Activated CD8-positive, alpha-beta memory T cell treated with anti-CD3 and anti-CD28 coated beads, Interleukin-2, amount 10 ng/mL, durations not matched to agents 7 days and 5 days (primary cell): ENCODE measurements at places on chromosomes 6 and 20.

- DNase-seq, result no peak
Observed at GRCh38 chr6:51477711-51478311, 609.6 kb downstream of the PKHD1 start.

DNA sequence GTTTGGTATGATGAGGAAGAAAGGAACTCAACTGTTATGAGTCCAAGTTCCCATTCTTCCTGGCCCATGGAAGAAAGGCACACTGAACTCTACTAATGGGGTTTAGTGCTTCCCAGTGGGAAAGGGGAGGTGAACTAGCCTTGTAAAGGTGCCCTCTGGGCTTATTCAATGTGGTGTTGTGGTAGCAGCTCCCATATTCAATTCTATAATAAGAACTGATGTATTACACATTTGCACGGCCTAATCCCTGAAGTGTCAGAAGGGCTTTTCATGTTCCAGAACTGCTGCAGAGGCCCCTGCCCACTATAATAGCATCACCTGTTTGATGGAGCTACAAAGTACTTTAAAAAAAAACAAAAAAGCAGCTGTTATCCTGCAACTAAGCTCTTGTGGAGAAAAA, 17.1 kb downstream of the PRKN start:
- no peak for DNase-seq

DNA sequence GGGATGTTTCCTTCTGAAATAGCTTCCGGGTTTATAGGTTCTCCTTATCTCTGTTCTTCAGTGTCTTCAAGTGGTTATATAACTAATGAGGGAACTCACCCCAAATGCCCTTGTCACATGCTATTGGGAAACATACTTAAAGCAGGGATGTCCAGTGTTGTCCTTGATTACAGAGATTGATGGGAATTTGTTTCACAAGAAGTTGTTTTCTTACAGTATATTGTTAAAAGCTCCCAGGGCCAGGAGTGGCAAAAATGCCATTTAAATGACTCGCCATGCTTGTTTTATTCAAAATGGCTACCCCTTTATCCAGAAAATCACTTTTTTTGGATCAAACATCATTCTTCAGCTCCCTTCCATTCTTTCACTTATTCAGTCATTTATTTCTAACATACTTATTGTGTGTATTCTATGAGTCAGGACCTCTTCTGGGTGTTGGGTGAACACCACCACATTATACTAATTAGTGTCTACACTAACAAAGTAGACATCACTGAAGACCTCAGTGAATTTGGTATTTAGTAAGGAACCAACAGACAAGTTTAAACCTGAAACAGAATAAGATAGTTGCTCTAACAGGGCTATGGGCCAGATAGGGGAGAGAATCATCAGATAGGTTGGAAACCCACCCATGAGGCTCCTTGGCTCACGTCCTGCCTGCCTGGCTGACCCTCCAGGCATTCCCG, 791.1 kb downstream of the MAFB start:
- no peak for DNase-seq

DNA sequence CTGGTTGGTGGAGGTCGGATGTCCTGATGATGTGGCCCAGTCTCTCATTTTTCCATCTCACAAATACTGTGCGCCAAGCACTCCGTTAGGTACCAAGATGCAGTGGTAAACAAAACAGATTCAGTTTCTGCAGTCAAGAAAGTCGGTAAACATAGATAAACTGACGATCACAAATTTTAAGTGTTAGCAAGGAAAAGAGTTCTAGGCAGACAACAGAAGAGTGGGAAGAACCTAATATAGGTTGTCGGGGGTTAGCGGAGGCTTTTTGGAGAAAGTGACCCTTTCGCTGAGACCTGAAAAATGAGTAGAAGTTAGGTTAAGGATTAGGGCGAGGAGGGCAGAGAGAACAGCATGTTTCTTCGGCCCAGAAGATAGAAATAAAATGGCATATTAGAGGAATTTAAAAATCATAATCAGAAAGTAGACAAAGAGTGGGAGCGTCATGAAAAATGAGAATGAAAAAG, 514 bp downstream of the ORC3 start:
- DNase-seq, result no peak

- no peak for DNase-seq
Observed at GRCh38 chr6:41791984-41792383, 4.5 kb downstream of the TOMM6 start.

DNA sequence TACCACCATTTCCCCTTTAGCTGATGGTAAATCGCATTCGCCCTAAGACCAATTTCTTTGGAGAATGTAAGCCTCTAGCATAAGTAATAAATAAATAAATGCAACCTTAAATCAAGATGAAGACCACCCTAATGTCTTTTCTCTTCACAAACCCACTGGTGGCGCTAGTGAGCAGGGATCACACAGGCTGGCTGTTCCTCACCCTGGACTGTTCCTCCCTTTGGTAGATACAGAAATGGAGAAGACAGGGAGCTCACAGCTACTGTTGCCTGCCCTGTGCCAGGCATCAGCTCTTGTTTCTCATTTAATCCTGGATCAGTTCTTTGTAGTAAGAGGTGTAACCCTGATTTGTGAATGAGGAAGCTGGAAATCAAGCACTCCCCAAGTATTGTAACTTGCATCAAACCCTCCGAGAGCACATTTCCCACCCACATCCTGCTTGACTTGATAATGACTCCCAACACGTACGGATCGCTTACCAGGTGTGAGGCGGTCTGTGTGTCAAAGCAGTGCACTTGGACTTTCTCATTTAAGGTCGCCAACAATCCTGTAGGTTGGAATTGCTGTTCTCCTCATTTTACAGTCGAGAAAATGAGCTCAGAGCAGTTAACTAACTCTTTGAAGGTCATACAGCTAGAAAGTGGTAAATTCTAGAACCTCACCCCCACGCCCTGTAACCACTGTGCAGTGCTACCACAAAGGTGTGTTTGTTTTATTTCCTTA, 236.1 kb downstream of the TSHZ2 start:
- DNase-seq, result no peak

- peak; percentile 54 for DNase-seq
Observed at GRCh38 chr6:148972481-148972880, 225.7 kb downstream of the UST start.

GRCh38 chr6:26422329-26422728, 18.0 kb upstream of the BTN3A3 start:
- DNase-seq, result no peak

- no peak for DNase-seq
Observed at GRCh38 chr6:835476-836160, 142.7 kb upstream of the EXOC2 start.

DNA sequence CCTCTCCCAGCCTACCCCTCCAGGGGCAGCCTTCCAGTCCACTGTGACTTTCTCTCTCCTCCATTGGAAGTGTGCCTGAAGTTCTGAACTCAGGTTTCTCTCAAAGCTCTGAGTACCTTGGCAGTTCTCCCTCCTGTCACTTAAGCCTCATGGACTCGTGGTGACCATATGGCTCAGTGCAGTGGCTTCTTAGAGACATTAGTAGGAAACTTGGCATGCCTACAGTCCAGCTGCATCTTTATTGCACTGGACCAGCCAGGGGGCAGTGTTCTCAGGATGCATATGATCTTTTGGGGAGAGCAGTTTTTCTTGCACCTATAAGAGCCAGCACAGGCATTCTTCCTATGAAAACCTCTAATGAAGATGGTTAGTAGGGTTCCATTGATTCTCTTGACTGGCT, 47.5 kb upstream of the KCNK16 start:
- no peak for DNase-seq

DNA sequence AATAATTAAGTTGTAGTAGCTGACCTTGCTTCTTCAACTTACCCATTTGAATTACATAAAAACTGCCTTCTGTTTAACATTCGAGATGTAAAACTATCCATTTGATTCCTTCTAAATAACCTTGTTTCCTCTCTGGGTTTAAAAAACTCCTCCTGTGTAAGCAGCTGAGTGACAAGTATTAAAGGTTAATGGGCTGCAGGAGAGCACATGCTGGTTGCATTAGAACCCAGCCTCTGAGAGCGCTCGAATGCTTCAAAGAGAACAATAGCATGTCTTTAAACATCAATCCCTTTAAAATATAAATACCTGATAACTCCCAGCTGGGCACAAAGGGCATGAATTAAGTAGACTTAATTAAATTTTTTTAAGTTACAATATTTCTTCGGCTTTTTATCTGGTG, 215.8 kb downstream of the EYA4 start:
- DNase-seq, result no peak

DNA sequence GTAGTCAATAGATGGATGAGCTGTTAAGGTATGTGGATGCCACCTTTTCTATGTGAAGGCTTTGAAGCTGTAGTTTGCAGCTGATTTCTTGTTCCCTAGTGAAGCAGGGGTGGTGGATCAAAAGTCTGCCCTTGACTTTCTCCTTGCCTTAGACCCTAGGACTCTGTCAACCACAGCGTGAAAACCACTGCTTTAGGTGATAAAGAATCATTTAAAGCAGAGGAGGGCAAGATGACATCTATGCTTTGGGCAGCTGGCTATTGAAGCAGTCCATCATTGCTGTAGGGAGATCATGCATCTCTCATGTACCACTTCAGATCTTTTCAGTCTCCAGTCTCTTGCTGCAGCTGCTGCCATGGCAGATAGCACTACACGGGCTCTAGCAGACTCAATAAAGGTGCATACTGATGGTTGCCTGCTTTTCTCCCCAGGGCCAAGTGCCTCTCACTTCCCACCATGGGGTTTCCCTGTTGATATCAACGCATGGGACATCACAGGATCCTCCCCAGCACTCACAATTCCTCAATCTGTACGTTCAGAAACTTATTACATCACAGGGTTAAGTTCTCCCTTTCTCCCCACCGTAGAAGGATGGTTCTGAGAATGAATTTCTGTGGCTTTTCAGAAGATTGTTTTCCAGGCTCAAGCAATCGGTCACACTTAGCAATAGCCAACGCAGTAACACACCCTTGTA, 122.0 kb upstream of the STMND1 start:
- no peak for DNase-seq

GRCh38 chr20:21511485-21511849, 2.4 kb downstream of the NKX2-2 start:
- peak; percentile 28 for DNase-seq

DNA sequence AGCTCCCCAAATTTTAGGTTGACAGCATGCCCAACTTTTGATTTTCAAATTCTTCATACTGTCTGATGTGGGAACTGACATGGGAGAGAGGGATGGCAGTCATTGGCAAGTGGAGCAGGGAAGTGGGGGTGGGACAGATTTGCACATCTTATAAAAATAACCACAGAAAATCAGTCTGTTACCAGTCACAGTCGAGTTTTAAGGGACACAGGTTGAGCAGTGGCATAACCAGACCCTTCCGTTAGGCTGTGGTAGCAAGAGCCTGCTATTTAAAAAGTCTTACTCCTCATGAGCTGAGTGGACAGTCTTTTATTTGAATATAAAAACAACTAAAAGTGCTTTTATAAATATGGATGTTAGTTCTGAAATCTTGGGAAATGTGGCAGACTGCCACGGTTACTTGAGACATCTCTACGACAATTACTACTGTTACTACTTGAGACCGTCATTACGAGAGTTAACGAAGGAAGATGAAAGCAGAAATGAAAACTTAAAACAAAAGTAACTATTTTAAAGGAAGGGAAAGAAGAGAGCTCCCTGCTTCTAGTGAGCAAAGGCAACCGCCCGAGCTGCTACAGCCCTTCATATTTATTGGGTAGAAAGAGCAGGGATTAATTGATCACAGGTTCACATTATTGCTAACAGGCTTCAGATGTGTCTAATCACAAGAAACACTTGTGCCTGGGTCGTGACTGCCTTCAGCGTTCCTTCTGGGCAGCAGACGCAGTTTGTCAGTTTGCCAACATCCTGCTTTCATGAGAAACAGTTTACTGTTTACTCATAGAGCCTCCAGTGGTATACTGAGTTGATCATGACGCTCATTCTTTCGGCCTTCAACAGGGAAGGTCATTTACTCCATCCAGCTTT, 71.3 kb downstream of the EFHC1 start:
- DNase-seq, result no peak

- DNase-seq, result no peak
Observed at GRCh38 chr6:158815379-158815724, 3.8 kb downstream of the EZR start.

GRCh38 chr6:99250476-99250875, 99.0 kb downstream of the FAXC start:
- DNase-seq, result no peak

- DNase-seq, result no peak
Observed at GRCh38 chr20:39645131-39645530, 683.0 kb downstream of the DHX35 start.

DNA sequence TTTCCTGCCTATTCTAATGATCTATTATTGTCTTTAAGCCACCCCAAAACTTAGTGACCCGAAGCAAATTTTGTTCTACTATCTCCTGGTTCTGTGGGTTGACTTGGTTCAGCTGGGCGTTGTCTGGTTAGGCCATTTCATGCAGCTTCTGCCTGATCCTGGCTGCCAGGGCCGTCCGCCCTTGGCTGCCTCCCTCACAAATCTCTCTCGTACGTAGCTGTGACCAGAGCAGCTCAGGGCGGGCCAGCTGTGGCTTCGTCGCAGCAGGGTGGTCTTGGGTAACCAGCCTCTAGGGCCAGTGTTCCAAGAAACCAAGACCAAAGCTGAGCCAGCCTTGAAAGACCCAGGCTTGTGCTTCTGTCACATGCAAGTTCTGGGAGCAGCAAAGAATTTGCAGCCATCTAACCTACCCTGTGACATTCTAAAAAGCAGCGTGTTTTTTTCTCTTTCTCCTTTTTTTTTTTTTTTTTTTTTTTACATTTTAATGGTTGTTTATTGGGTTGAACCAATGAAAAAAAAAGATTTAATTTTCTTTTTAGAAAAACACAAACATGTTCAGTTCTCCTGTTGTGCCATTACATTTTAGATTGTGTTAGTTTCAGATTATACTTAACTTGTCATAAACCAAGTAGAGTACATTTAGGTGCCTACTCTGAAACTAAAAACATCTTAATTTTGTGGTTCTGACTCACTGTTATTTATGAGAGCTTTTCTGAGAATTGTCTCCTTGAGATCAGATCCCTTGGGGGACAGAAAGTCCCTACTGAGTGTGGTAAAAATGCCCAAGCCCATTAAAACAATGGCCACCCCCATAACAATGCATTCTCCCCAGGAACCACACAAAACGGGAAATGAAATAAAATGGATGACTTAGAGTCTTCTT, 83.9 kb downstream of the ZDHHC14 start:
- DNase-seq, result no peak

GRCh38 chr6:104956731-104957294, at the start of gene LIN28B:
Gene LIN28B (plus strand): TSS chr6:104957107. CDS start chr6:104957251, 144 bp downstream.
- DNase-seq, result no peak
